ENCODE measurements at places on chromosomes 4 and X. TPM values are rescaled to one million over a fixed set of nuclear protein-coding genes. Genes with fewer than 3 reads are reported as not detected.

Gene POLN
- total RNA-seq, result 2.5 TPM

GRCh38 chr4:20252656-20253282, 1.1 kb downstream of the SLIT2 start:
- DNase-seq, result peak; percentile 23
- peaks cover 3% of the 10 kb centered on the region for H3K36me3 ChIP-seq
- peaks cover 21% of the 10 kb centered on the region for H3K27me3 ChIP-seq
- peak overlapping the region; percentile 9 for H3K27ac ChIP-seq

Gene CD38
- total RNA-seq, result 0.15 TPM

GRCh38 chr4:12293906-12294525, 865.3 kb upstream of the HS3ST1 start:
- H3K4me1 ChIP-seq, result no peaks in the 10 kb centered on the region
- H3K4me3 ChIP-seq, result no peak overlapping the region
- no peak for DNase-seq
- H3K27me3 ChIP-seq, result no peaks in the 10 kb centered on the region
- H3K36me3 ChIP-seq, result no peaks in the 10 kb centered on the region

Gene SSX4B
- not detected for total RNA-seq

Gene AFF2
- 9.3 TPM for total RNA-seq

DNA sequence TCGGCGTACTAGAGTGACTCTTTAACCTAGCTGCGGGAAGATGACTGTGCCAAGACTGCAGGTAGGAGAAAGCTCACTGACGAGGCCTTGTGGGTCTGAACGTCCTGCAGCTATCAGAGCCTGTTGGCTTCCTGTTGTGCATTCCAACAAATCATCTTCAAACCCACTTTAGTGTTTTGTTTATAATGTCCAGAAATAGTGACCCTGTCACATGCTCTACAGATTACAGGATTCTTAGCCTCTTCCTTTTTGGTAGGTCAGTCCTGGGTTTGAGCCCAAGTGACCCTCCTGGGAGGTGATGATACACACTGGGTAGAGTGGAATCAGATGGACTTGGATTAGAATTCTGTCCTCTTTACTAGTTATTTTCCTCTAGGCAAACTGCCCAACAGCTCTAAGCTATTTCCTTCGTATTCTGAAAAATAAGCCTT, 33.2 kb downstream of the HTT start:
- H3K27ac ChIP-seq, result no peak overlapping the region
- H3K27me3 ChIP-seq, result peaks cover 5% of the 10 kb centered on the region
- peaks cover 31% of the 10 kb centered on the region for H3K36me3 ChIP-seq
- H3K4me1 ChIP-seq, result peaks cover 35% of the 10 kb centered on the region
- DNase-seq, result no peak

GRCh38 chr4:67910585-67910905, 26.7 kb upstream of the TMPRSS11D start:
- H3K4me1 ChIP-seq, result no peaks in the 10 kb centered on the region
- no peak overlapping the region for H3K27ac ChIP-seq
- no peaks in the 10 kb centered on the region for H3K36me3 ChIP-seq

DNA sequence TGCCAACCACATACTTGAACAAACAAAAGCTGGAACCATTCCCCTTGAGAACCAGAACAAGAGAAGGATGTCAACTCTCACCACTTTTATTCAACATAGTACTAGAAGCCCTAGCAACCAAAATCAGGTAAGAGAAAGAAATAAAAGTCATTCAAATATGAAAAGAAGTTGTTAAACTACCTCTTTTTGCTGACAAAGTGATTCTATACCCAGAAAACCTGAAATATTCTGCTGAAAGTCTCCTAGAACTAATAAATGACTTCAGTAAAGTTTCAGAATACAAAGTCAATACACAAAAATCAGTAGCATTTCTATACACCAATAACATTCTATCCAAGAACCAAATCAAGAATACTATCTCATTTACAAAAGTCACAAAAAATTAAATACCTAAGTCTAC, 187.0 kb downstream of the UGT8 start:
- DNase-seq, result no peak
- H3K36me3 ChIP-seq, result no peaks in the 10 kb centered on the region
- H3K4me3 ChIP-seq, result no peak overlapping the region
- H3K4me1 ChIP-seq, result peaks cover 5% of the 10 kb centered on the region

Gene DMRTC1
- total RNA-seq, result 0.38 TPM

Gene HTRA3
- 1.7 TPM for total RNA-seq

Gene SSX4
- not detected for total RNA-seq

Gene MEPE
- total RNA-seq, result not detected

Gene UNC5C
- 0.97 TPM for total RNA-seq

Gene PABPC4L
- total RNA-seq, result 2.4 TPM

DNA sequence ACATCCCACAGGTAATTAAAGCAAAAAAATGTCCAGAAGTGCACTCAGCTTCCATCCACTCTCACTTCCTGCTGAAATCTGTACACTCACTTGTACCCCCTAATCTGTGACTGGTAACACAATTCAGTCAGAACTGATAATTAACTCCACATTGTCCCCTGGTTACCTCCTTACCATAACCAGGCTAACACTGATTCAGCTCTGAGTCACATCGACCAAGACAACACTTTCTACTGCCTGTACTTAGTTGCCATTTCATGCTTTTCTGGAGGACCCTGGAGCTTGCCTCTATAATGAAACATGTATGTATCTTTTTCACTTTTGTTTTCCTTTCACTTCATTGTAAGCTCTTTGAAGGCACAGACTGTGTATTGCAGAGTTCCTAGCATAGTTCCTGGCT, 130.9 kb upstream of the GABRG1 start:
- H3K36me3 ChIP-seq, result no peaks in the 10 kb centered on the region
- no peak for DNase-seq
- H3K4me3 ChIP-seq, result no peak overlapping the region
- peaks cover 1% of the 10 kb centered on the region for H3K27me3 ChIP-seq
- no peak overlapping the region for H3K27ac ChIP-seq

Gene XAGE1A
- total RNA-seq, result not detected
